Progenitor cell of endocrine pancreas (in vitro differentiated cells): ENCODE measurements at places on chromosomes 7 and 10.

DNA sequence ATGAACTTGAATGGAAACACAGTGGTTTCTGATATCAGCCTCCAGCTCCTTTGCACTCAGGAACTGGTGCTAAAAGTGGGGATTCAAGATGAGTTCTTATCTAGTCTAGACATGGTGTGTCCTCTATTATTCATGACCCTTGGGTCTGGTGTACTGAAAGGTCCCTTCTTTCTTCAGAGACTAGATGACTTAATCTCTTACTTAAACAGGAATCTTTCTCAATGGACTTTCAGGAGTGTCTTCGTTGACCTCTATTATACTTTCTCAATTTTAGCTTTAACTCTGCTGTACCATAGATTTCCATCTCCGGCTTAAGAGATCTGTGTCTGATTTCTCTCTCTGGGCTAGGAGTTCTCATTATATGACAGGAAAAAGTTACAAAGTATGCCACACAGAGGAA is 83.5 kb upstream of the INHBA start:
- no peak overlapping the region for H3K27ac ChIP-seq
- no peak for DNase-seq
- no peaks in the 10 kb centered on the region for H3K36me3 ChIP-seq
- H3K27me3 ChIP-seq, result no peaks in the 10 kb centered on the region

GRCh38 chr10:5927306-5927705 is 37.3 kb downstream of the FBH1 start:
- H3K36me3 ChIP-seq, result peaks cover 33% of the 10 kb centered on the region
- H3K27me3 ChIP-seq, result no peaks in the 10 kb centered on the region
- DNase-seq, result no peak
- peaks cover under 1% of the 10 kb centered on the region for H3K4me1 ChIP-seq
- no peak overlapping the region for H3K27ac ChIP-seq
- H3K4me3 ChIP-seq, result no peak overlapping the region

DNA sequence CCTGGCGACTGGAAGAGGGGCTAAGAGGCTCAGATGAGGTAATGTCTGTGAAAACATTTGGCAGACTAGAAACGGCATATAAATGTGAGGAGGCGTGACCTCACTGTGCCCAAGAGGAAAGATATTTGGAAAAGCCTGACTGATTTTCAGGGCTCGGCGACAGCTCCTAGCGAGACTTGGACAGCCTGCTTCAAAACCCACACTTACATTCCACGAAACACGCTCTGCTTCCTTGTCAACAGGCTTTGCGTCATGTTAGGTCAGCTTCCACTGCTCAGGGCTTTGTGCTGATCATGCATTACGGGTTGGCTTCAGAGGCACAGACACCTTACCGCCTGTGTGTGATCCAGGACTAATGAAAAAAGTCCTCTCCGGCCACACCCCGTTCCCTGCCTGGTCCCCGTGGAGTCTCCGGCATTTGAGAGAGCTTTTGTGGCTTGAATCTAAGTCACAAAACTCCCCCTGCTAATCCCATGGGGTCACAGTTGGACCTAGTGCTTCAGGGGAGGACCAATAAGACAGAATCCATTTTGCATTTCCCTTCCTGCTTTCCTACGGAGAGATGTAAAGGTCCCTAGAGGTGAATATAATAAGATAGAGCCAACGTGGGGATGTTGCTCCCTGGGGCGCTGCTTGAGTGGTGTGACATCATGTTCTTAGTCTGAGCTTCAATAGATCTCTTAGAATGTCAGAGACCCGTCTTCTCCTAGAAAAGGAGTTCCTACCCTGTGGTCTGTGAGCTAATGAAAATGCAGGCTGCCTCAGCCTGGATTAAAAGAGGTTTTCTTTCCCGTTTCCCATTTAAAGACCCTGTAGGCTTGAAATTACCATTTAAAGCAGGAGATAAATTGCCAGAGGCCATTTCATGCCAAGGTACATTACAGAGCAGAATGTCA is 25.5 kb downstream of the FGFBP3 start:
- H3K27me3 ChIP-seq, result peaks cover 12% of the 10 kb centered on the region
- DNase-seq, result no peak
- H3K4me3 ChIP-seq, result peak overlapping the region; percentile 44
- no peaks in the 10 kb centered on the region for H3K36me3 ChIP-seq
- peaks cover 32% of the 10 kb centered on the region for H3K4me1 ChIP-seq

GRCh38 chr7:154096-154799 is 38.1 kb upstream of the FAM20C start:
- no peak overlapping the region for H3K27ac ChIP-seq
- peaks cover 19% of the 10 kb centered on the region for H3K27me3 ChIP-seq
- H3K4me3 ChIP-seq, result no peak overlapping the region
- H3K36me3 ChIP-seq, result no peaks in the 10 kb centered on the region
- DNase-seq, result no peak
- H3K4me1 ChIP-seq, result peaks cover 9% of the 10 kb centered on the region

- no peaks in the 10 kb centered on the region for H3K4me1 ChIP-seq
- H3K36me3 ChIP-seq, result no peaks in the 10 kb centered on the region
- no peak overlapping the region for H3K27ac ChIP-seq
- no peak for DNase-seq
- H3K4me3 ChIP-seq, result no peak overlapping the region
Measured at GRCh38 chr10:120667276-120667675, 183.9 kb upstream of the WDR11 start.

DNA sequence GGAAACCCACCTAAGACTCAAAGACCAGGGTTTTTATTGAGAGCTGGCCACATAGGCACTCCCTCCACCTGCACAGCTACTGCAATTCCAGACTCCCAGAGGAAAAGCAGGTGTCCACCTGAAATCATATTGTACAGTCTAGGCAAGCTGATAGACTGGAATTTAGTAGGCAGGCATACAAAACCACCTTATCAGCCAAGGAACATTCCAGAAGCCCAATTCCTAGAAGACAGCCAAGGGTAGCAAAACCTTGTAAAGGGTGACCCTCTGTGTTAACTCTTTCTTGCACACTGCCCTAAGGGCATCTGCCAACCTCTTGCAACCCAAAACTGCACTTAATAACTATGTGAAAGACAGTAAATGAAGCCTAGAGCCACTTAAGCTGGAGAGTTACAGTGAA is 5.3 kb downstream of the TMEM176A start:
- DNase-seq, result no peak
- no peak overlapping the region for H3K27ac ChIP-seq
- peaks cover 28% of the 10 kb centered on the region for H3K27me3 ChIP-seq
- no peak overlapping the region for H3K4me3 ChIP-seq
- peaks cover 4% of the 10 kb centered on the region for H3K4me1 ChIP-seq

DNA sequence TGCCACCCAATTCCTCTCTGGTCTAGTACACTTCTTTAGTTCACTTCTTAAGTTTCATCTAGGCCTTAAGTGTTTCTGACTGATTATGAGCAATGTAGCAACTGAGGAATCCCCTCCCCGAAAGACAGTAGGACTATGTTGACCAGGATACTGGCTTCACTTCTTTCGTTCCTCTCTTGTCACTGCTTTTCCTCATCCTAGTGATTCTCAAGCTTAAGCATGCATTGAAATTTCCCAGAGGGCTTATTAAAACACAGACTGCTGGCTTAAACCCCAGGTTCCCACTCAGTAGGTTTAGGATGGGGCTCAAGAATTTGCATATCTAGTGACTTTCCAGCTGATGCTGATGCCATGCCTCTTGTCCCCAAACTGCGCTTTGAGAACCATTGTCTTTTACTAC is 164.6 kb upstream of the WNT16 start:
- DNase-seq, result no peak
- no peaks in the 10 kb centered on the region for H3K27me3 ChIP-seq
- H3K4me3 ChIP-seq, result no peak overlapping the region
- no peaks in the 10 kb centered on the region for H3K4me1 ChIP-seq
- no peaks in the 10 kb centered on the region for H3K36me3 ChIP-seq
- H3K27ac ChIP-seq, result no peak overlapping the region

- peaks cover 5% of the 10 kb centered on the region for H3K27me3 ChIP-seq
- no peak overlapping the region for H3K4me3 ChIP-seq
- H3K27ac ChIP-seq, result no peak overlapping the region
- H3K36me3 ChIP-seq, result no peaks in the 10 kb centered on the region
- peaks cover 1% of the 10 kb centered on the region for H3K4me1 ChIP-seq
Measured at GRCh38 chr10:117967149-117967650, 79.5 kb downstream of the RAB11FIP2 start.

GRCh38 chr10:108902619-108903285 is 1020.6 kb downstream of the XPNPEP1 start:
- no peak for DNase-seq
- H3K4me1 ChIP-seq, result peaks cover 1% of the 10 kb centered on the region
- H3K4me3 ChIP-seq, result no peak overlapping the region
- no peaks in the 10 kb centered on the region for H3K27me3 ChIP-seq
- no peaks in the 10 kb centered on the region for H3K36me3 ChIP-seq

- peak overlapping the region; percentile 91 for H3K4me3 ChIP-seq
- peak; percentile 20 for DNase-seq
- peaks cover 2% of the 10 kb centered on the region for H3K36me3 ChIP-seq
Measured at GRCh38 chr10:117374506-117375359, 507 bp downstream of the PDZD8 start.

GRCh38 chr7:151244196-151244840 is 4.2 kb downstream of the SMARCD3 start:
- peak overlapping the region; percentile 41 for H3K4me3 ChIP-seq
- H3K27me3 ChIP-seq, result peaks cover 12% of the 10 kb centered on the region
- H3K4me1 ChIP-seq, result peaks cover 12% of the 10 kb centered on the region
- peaks cover 4% of the 10 kb centered on the region for H3K36me3 ChIP-seq

- no peak overlapping the region for H3K4me3 ChIP-seq
- H3K36me3 ChIP-seq, result peaks cover 42% of the 10 kb centered on the region
- peaks cover 39% of the 10 kb centered on the region for H3K4me1 ChIP-seq
- DNase-seq, result no peak
- no peak overlapping the region for H3K27ac ChIP-seq
Measured at GRCh38 chr10:121539786-121540185, 58.5 kb downstream of the FGFR2 start.

- peaks cover 6% of the 10 kb centered on the region for H3K27me3 ChIP-seq
- no peak overlapping the region for H3K27ac ChIP-seq
- no peak for DNase-seq
- no peaks in the 10 kb centered on the region for H3K4me1 ChIP-seq
- H3K4me3 ChIP-seq, result no peak overlapping the region
- H3K36me3 ChIP-seq, result no peaks in the 10 kb centered on the region
Measured at GRCh38 chr10:69043931-69044531, 43.9 kb upstream of the SRGN start.

GRCh38 chr7:48158404-48158803 is 12.9 kb upstream of the ABCA13 start:
- no peaks in the 10 kb centered on the region for H3K36me3 ChIP-seq
- peaks cover 8% of the 10 kb centered on the region for H3K27me3 ChIP-seq
- H3K27ac ChIP-seq, result no peak overlapping the region
- no peak for DNase-seq
- H3K4me3 ChIP-seq, result no peak overlapping the region
- H3K4me1 ChIP-seq, result no peaks in the 10 kb centered on the region

GRCh38 chr10:76311752-76312636 is 880.6 kb downstream of the LRMDA start:
- H3K36me3 ChIP-seq, result no peaks in the 10 kb centered on the region
- no peak overlapping the region for H3K27ac ChIP-seq
- no peak overlapping the region for H3K4me3 ChIP-seq
- H3K4me1 ChIP-seq, result peaks cover 4% of the 10 kb centered on the region
- peaks cover 10% of the 10 kb centered on the region for H3K27me3 ChIP-seq

DNA sequence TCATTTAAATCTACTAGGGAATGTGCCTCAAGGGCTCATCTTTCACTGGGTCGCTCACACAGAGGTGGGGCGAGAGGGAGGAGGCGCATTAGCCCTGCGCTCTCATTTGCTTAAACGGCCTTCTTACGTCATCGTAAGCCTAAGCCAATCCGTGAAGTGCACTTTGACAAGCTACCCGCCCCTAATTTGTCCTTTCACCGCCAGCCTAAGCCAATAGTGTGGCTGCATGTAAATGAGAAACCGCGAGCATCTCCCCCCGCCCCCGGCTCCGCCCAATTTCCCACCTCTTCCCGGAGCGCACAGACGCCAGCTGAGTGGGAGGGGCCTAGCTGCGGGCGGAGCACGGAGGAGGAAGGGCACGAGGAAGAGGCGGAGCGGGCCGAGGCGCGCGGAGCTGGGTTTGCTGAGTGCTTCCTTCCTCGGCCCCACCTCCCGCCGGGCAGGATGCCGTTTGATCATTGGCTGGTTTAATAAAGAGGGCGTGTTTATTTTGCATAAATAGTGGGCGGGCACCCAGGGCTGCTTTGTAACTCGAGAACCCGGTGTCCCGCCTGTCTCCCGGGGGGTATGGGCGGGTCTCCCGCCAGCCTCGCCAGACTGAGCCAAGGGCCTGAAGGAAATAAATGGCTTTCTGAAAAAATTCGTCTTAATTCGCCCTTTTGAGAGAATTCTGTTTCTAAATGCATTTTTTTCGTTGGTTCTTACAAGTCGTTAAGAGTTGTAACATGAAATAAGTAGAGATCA is 289.6 kb upstream of the NFE2L3 start:
- peak overlapping the region; percentile 82 for H3K27ac ChIP-seq
- peaks cover 7% of the 10 kb centered on the region for H3K4me1 ChIP-seq
- H3K36me3 ChIP-seq, result no peaks in the 10 kb centered on the region
- DNase-seq, result peak; percentile 99

DNA sequence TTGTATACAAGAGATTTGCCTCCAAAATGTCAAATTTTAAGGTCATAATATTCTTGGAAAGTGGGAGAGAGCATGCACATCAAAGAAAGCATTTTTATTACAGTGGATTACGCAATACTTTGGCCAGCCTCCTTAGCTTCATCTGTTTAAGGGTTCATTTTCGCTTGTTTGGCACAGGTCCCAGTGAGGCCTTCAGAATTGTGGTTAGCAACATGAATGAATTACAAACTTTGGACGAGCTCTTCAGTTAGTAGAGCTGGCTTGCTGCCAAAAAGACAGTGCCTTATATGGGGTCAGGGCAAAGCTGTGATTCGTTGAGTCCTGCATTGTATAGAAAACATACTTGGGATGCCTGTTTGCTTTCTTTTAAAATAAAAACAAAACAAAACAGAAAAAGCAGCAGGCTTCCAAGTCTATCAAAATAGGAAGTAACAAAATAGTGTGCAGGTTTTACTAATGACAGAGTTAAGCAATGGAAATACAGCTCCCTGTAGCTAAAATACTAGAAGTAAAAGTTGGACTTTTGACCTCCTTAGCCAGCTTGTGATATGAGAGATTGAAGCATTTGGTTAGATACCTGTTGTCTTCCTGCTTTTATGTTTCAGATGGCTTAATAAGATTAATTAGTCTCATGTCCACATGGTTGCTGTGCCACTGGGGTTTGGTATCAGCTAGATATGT is 190.8 kb downstream of the MLLT10 start:
- H3K27me3 ChIP-seq, result no peaks in the 10 kb centered on the region
- peaks cover 50% of the 10 kb centered on the region for H3K4me1 ChIP-seq
- no peak for DNase-seq
- H3K27ac ChIP-seq, result peak overlapping the region; percentile 56
- H3K36me3 ChIP-seq, result no peaks in the 10 kb centered on the region
